Upper lobe of left lung (tissue), 6 donors: ENCODE measurements at places on chromosomes 1 and 21.

DNA sequence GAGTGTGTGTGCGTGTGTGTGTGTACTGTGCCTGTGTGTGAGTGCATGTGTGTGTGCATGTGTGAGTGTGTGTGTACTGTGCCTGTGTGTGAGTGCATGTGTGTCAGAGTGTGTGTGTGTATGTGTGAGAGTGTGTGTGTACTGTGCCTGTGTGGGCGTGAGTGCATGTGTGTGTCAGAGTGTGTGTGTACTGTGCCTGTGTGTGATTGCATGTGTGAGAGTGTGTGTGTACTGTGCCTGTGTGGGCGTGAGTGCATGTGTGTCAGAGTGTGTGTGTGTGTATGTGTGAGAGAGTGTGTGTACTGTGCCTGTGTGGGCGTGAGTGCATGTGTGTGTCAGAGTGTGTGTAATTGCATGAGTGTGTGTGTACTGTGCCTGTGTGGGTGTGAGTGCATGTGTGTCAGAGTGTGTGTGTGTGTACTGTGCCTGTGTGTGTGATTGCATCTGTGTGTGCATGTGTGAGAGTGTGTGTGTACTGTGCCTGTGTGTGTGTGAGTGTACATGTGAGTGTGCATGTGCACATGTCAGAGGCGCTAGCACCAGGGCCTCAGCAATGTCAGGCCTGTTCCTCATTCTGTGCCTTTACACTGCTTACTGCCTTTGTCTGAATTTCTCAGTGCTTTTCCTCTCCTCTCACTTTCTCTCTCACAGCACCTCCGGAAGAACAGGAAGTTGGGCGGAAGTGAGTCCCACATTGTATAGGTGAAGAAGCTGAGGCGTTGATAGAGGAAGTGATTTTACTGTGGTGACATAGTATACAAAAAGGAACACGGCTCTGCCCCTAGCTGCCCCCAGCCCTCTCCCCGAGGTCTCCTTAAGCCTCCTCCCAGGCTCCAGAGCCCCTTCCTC is 4.9 kb downstream of the SLC5A9 start:
- no peaks in the 10 kb centered on the region for H3K36me3 ChIP-seq
- H3K27ac ChIP-seq = peak overlapping the region; percentile 43
- H3K4me3 ChIP-seq = no peak overlapping the region
- no peak for DNase-seq
- no peaks in the 10 kb centered on the region for H3K27me3 ChIP-seq
- peaks cover 8% of the 10 kb centered on the region for H3K4me1 ChIP-seq

- no peaks in the 10 kb centered on the region for H3K27me3 ChIP-seq
- no peak for DNase-seq
- no peak overlapping the region for H3K4me3 ChIP-seq
- no peaks in the 10 kb centered on the region for H3K36me3 ChIP-seq
- no peaks in the 10 kb centered on the region for H3K4me1 ChIP-seq
Observed at GRCh38 chr1:172416496-172417035, 3.9 kb upstream of the C1orf105 start.

DNA sequence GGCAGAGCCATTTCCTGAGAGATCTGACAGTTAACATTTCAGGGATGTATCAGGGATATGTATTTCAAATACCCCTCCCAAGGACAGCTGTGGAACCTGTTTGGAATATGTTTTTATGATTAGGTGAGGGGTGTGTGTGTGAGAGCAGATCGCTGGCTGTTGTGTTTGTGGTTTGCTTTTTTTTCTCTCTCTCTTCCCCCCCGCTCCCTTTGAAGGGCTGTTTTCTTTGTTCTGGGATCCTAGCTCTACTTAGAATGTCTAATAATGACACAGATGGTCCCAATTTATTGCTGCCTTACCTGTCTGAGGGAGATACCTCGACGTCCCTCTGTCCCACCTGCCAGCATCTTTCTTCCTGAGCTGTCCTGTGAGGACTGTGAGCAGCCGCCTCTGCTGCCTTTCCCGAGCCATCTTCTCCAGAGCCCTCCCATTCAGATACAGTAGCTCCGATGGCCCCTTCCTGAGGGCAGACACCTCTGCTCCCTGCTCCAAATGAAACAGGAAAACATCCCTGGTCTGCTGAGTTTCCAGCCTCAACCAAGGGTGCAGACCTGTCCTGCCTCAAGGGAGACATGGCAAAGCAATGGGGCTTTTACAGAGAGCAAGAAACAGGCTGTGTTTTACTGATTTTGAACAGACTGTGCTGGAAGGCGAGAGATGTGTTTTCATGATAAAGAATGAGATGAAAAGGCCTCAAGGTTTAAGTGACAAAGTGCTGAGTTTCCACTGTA is 138.0 kb upstream of the TNR start:
- H3K27ac ChIP-seq = no peak overlapping the region
- no peaks in the 10 kb centered on the region for H3K36me3 ChIP-seq
- no peaks in the 10 kb centered on the region for H3K27me3 ChIP-seq
- H3K4me1 ChIP-seq = peaks cover 4% of the 10 kb centered on the region
- no peak for DNase-seq
- H3K4me3 ChIP-seq = no peak overlapping the region

GRCh38 chr1:44705938-44706337 is 25.0 kb downstream of the RNU5D-1 start:
- peaks cover 4% of the 10 kb centered on the region for H3K4me1 ChIP-seq
- no peaks in the 10 kb centered on the region for H3K27me3 ChIP-seq
- DNase-seq = no peak
- no peak overlapping the region for H3K27ac ChIP-seq
- no peaks in the 10 kb centered on the region for H3K36me3 ChIP-seq

DNA sequence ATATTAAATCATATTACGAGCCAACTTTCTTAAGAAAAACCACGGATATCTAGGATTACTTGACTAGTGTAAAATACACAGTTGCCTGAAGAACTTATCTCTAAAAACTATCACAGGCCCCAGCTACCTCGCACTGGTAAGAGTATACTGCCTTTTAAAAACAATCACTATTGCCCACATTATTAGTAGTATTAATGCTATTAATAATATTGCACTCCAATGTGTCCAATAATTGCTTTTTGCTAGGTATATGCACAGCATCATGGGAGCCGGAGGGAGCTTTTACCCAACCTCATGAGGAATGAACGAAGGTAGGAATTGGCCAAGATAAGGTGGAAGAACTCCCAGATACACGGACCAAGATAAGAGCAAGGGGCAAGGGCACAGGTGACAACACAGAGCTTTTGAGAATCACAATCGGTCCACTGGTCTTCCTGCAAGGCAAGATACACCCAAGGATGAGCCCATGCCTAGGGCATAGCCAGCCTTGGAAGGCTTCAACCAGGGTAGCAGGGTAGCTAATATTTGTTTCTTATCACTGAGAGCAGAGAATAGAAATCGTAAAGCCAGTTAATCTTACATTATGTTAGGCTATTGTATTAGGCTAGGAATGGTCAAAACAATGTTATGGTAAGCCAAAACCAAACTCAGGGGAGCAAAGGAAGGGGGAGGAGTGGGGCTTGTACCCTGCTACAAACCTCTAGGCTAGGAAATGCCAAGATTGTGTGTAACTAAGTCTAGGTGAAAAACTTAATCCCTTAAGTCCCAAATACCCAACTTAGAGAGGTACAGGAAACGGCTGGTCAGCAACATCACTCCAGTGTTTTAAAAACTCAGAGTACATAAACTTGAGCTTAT is 9.4 kb downstream of the GLUL start:
- peaks cover 45% of the 10 kb centered on the region for H3K36me3 ChIP-seq
- no peaks in the 10 kb centered on the region for H3K27me3 ChIP-seq
- peaks cover 8% of the 10 kb centered on the region for H3K4me1 ChIP-seq
- H3K4me3 ChIP-seq = no peak overlapping the region
- H3K27ac ChIP-seq = no peak overlapping the region

DNA sequence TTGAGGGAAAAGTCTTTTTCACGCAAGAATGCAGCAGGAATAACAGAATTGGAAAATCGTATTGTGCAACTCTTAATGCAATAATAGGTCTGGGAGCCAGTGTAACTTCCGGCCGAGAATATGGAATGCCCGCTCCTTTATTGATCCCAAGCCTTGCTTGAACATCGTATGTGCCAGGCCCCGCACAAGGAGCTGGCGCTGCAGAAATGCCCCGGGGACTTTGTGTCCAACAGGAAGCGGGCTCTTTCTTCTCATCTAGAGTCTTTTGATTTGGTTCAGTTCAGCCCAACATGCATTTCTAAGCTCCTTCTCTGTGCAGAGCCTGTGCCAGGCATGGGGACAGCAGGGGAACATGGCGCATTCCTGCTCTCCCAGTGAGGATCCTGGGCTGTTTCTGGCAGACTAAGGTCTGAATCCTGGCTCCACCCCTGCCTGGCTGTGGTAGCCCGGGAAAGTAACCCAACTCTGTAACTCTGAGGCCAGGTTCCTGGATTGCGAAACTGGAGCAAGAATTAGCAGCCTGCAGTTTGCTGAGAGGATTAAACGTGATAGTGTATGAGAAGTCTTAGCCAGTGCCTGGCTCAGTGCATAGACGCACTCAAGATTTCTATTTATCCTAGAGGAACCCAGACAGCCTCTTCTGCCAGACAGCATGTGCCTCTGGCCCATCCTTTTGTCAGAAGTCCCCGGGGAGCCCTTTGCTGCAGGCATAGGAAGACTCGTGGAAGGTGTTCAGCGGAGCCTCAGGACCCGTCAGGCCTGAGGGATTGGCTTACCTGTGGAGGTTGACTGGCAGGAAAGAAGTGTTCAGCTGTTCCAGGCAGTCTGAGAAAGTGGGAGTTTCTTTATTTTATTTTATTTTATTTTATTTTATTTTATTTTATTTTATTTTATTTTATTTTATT is 987 bp upstream of the CDCP2 start:
- H3K27me3 ChIP-seq = no peaks in the 10 kb centered on the region
- H3K4me1 ChIP-seq = no peaks in the 10 kb centered on the region
- no peak overlapping the region for H3K4me3 ChIP-seq

DNA sequence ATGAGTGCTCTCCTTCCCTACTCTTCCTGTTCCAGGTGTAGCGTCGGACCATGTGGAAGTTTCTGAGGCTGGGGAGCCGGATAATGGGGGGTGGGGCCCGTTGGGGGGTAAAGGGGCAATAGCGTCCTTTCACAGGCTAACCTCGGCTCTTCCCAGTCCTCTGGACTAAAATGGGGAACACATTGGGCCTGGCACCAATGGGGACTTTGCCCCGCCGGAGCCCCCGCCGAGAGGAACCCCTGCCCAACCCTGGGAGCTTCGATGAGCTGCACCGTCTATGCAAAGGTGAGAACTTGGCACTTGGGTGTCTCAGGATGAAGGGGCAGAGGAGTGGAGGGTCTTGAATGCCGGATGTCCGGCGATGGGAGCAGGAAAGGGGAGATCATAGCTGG is 456 bp downstream of the TOMM40L start:
- H3K27me3 ChIP-seq = no peaks in the 10 kb centered on the region
- no peak for DNase-seq
- peak overlapping the region; percentile 80 for H3K27ac ChIP-seq
- H3K4me1 ChIP-seq = peaks cover 27% of the 10 kb centered on the region

DNA sequence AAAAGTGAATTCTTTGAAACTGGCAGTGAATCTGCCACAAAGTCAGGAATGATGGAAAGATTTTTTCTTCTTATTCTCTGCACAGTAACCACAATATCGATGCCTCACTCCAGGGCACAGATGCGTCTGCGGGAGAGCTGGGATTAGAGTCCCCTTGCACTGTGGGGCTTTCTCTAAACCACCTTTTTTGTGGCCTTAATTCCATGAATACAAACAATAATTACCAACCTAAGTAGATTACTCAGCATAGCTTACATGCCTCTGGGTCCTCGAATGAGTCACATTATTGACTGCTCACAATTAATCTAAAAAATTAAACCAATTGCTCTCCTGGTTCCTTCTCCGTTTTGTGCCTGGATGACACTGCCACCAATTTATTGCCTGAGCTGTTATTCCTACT is 125.8 kb downstream of the KAZN start:
- no peak for DNase-seq
- H3K36me3 ChIP-seq = no peaks in the 10 kb centered on the region
- H3K4me3 ChIP-seq = no peak overlapping the region
- no peaks in the 10 kb centered on the region for H3K27me3 ChIP-seq

DNA sequence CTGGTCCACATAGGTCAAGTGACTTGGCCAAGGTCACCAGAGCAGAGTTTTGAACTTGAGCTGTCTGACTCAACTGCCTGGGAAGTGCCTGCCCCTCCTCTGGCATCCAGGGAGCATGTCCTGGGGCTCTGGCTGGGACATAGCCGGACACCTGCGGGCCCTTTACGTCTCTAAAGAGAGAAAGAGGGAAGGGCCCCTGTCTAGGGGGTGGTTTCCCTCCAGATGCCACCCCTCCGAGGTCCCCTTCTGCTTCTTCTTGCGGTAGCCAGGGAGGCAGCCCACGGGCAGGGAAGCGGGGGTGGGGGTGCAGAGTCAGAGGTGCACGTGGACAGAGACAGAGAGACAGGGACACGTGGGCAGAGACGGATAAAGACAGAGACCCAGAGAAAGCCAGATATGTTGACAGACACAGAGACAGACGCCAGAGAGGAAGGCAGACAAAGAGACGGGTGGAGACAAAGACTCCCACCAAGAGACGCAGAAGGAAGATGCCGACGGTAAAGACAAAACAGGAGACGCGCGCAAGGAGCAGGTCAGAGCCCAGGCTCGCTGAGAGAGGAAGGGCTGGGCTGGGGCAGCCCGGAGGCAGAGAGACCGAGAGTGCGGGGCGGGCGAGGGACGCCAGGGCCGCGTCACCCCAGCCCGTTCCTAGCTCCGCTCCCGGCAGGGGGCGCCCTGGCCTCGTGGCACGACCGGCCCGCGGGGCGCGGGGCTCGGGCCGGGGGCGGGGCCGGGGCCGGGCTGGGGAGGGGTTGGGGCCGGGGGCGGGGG is 458 bp upstream of the ALPL start:
- H3K4me3 ChIP-seq = peak overlapping the region; percentile 54
- peak overlapping the region; percentile 73 for H3K27ac ChIP-seq
- H3K27me3 ChIP-seq = peaks cover 3% of the 10 kb centered on the region

DNA sequence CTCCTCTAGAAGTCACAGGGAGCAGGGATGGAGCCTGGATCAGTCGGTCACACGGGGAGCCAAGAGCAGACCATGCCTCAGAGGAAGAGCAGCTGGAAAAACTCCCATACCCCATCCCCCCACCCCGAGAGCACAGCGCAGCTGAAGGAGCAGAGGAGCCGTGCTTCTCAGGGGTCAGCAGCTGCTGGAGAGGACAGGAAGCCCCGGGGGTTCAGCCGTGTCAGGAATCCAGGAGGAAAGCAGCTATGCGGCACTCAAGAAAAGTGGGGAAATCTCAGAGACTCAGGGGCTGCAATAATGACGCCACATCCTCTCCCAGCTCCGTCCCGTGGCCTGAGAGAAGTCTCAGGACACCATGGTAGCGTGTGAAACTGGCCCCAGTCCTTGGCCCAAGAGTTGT is 102.3 kb downstream of the NPHP4 start:
- DNase-seq = no peak
- H3K4me3 ChIP-seq = no peak overlapping the region
- H3K36me3 ChIP-seq = peaks cover 34% of the 10 kb centered on the region
- H3K4me1 ChIP-seq = no peaks in the 10 kb centered on the region
- H3K27me3 ChIP-seq = no peaks in the 10 kb centered on the region

GRCh38 chr1:41102653-41103052 is 81.1 kb upstream of the SLFNL1 start:
- H3K4me1 ChIP-seq = peaks cover 18% of the 10 kb centered on the region
- H3K4me3 ChIP-seq = no peak overlapping the region
- no peak for DNase-seq
- no peaks in the 10 kb centered on the region for H3K36me3 ChIP-seq
